Stimulated activated CD8-positive, alpha-beta memory T cell treated with anti-CD3 and anti-CD28 coated beads, Interleukin-2, amount 100 ng/mL, for 1 hour (primary cell): ENCODE measurements at places on chromosomes 13 and 19.

- no peak for DNase-seq
These were observed 13.7 kb upstream of the FCER2 start for GRCh38 chr19:7715671-7716070.

DNA sequence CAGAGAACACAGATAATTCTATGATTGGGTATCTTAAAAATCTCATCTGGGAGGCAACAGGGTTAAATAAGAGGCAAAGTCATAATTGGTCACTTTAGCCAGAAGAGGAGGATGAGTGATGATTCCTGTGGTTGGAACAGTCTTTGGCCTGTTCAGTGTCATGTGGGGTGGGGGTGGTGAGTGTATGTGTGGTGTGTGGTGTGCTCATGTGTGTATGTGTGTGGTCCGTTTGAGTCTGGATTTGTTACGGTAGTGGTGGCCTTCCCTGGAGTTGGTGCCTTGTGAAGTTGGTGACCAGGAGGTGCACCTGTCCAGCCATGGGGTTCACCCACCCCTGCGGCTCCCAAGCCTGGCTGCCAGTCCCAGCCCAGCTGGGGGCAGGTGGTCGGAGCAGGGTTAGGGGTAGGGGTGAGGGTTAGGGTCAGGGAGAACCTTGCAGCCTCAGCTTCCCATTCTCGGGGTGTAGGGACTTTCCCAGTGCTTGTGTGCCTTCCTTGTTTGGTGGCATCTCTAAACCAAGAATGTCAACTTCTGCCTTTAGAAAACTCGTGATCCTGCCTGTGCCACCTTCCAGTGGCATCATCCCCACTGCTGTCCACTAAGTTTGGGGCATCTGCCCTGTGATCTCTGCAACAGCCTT lies 97.5 kb downstream of the RAB20 start:
- no peak for DNase-seq

- DNase-seq = no peak
These were observed 24.7 kb upstream of the SPATA13 start for GRCh38 chr13:24135674-24136300.

GRCh38 chr13:35836446-35836845 lies 294.7 kb downstream of the DCLK1 start:
- DNase-seq = no peak

DNA sequence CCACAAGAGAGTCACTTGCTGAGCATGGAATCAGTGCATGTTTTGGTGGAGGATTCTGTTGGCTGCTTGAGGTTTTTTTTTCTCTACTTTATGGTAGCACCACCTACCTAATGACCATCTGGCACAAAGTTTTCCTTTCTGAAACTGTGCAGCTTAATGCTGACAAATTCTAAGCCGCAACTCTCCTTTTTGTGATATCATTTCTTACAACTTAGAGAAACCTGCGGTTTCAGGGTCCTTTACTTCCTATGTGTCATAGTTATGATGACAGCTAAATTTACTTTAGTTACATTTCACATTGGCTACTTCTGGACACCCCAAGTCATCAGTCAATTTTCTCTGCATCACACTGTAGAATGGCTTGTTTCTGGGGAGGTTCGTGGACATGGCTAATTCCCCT lies 115.4 kb upstream of the TMTC4 start:
- DNase-seq = no peak

DNA sequence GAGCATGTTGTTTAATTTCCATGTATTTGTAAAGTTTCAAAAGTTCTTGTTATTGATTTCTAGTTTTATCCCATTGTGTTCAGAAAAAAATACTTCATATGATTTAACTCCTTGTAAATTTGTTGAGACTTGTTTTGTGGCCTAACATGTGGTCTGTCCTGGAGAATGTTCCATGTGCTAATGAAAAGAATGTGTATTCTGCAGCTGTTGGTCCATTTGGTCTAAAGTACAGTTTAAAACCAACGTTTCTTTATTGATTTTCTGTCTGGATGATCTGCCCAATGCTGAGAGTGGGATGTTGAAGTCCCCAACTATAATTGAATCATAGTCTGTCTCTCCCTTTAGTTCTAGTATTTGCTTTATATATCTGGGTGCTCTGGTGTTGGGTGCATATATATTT lies 34.9 kb upstream of the TPP2 start:
- no peak for DNase-seq

GRCh38 chr19:46586294-46586693 lies 14.8 kb upstream of the CALM3 start:
- no peak for DNase-seq

- DNase-seq = no peak
These were observed 9.9 kb upstream of the MEIS3 start for GRCh38 chr19:47429140-47429793.

DNA sequence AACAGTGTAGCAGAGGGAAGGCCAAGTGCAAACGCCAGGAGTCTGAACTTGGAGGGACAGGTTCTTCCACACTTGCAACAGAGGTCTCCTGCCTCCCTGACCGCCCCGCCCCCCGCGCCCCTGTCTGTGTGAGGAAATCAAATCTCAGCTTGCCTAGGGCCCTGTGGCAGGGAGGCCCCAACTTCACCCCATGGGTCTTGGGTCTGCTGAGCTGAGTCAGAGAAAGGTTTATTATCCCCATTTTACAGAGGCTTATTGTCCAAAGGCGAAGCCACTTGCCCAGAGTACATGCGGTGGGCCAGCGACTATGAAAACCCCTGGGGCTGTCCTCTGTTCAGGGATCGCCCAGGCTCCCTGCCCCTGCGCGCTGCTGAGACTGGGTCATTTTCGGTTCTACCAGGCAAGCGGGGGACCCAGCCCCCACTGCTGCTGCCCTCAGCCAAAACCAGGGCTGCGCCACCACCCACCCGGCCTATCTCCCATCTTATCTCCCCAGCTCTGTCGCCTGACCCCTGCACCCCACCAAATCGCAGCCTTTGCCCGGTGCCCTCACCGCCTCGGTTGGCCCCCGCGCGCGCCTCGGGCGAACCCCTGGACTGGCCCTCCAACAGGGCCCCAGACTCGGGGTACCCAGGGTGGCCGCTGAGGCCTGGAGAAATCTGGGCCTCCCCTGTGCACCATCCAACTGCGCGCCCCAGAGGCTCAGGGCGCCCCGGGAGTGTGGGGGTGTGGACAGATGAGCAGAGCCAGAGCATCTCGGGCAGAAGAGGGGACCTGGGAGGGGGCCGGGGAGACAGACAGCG lies 850 bp upstream of the CERS4 start:
- DNase-seq = no peak

GRCh38 chr13:28542804-28543203 lies 47.9 kb upstream of the FLT1 start:
- DNase-seq = no peak

DNA sequence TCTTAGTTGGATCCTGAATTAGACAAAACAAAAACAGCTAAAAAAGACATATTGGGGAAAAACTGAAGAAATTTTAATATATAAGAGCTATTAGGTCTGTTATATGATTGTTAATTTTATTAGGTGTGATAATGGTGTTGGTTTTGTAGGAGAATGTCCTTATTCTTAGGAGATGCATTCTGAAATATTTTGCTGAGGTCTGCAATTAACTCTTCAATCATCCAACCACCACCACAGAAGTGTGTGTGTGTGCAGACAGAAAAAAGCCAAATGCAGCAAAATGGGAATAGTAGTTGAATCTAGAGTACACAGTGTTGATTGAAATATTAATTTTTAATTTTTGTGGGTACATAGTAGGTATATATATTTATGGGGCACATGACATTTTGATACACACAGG lies 12.1 kb upstream of the KBTBD7 start:
- DNase-seq = no peak

DNA sequence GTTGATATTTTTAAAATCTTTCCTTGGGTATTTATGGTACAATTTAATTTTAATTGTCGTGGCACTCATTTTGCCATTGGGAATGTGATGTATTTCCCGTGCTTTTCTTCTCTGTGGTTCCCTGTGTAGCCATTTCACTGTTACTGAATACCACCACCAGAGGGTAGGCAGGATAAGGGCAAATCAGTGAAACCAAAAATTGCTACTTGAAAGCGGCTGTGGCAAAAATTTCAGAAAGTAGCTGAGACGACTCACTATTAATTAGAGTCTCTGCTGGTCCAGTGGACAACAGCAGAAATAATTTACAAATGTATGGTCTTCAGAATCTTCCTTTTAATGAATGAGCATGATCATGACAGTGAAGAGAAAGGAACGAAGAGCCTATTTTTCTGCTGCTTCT lies 34.4 kb upstream of the MIR17HG start:
- no peak for DNase-seq

GRCh38 chr19:45471931-45472562 lies 4.3 kb downstream of the FOSB start:
- DNase-seq = no peak

- no peak for DNase-seq
These were observed 29.7 kb upstream of the FREM2 start for GRCh38 chr13:38657191-38657590.

DNA sequence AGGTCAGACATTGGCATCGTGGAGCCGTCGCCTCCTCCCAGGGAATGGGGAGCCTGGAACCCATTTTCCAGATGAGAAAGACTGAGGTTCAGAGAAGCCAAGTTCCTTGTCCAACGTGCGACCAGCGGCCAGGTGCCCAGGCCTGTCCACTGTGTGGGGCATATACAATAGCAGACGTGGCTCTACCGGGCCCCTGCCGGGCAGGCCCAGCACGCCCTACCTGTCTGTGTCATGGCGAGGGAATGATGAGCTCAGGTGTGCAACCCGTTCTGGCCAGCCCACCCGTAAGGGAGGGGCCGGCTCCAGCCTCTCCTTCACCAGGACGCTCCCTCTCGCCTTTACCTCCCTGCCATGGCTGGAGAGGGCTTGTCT lies 837 bp downstream of the GNA15 start:
- no peak for DNase-seq

GRCh38 chr13:27808851-27809550 lies 16.7 kb downstream of the GSX1 start:
- DNase-seq = no peak

DNA sequence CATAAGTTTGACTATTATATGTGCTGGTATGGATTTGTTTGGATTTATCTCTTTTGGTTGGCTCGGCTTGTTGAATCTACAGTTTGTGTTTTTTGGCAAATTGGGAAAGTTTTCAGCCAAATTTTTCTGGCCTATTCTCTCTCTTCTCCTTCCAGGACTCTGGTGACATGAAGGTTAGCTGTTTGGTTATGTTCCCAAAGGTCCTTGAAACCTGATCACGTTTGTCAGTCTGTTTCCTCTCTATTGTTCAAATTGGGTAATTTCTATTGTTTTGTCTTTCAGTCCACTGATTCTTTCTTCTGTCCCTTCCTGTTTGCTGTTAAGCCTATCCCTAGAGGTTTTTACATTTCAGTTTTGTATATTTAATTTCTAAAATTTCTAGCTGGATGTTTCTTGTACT lies 81.5 kb upstream of the SHISA2 start:
- no peak for DNase-seq

GRCh38 chr13:99993660-99994637 lies 12.4 kb downstream of the ZIC2 start:
- DNase-seq = no peak

DNA sequence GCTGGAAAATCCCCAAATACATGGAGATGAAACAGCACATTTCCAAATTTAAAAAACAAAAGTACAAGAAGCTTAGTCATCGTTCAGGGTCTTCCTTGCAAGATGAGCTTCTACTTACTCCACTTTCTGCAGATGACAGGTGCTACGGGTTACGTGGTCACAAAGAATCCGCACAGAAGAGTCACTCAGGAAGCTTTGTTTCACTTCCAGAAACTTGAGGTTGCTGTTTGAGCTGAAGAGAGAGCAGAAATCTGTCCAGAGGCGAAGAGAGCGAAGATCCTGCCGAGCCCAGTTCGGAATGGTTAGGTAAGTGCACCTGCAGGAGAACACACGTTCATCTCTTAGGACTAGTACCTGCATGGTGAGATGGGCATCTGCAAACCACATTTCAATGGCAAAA lies 9.4 kb downstream of the NLRP7 start:
- no peak for DNase-seq

DNA sequence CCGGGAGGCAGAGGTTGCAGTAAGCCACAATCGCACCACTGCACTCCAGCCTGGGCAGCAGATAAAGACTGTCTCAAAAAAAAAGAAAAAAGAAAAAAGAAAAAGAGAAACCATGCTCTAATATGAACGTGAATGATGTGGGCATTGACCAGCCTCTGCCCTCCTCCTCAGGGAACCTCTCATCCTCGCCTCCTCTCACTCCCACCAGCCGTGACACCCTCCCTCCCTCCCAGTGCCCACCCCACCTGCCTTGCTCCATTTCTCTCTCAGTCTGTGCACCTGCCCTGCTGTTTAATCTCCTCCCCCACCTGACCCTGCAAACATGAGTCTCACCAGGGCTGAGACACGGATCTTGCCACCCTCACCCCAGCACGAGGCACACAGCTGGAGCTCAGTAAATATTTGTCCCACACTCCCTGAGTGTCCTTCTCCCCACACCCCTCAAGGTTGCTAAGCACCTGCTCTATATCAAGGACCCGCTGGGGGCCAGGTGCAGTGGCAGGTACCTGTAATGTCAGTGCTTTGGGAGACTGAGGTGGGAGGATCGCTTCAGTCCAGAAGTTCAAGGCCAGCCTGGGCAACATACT lies 7.5 kb upstream of the BCAT2 start:
- DNase-seq = no peak

DNA sequence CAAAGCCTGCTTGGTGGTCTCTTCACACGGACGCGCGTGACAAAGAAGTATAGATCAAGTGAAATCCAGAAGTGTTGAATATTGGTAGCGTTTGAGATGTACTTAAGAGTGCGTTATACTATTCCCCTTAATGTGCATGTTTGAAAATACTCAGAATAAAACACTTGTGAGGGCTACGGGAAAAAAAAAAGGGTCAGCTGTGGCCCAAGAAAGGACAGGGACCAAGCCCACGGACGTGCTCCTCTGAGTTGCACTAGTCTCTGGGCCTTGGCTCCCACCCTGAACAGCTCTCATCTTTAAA lies 622 bp upstream of the RBM42 start:
- DNase-seq = no peak

DNA sequence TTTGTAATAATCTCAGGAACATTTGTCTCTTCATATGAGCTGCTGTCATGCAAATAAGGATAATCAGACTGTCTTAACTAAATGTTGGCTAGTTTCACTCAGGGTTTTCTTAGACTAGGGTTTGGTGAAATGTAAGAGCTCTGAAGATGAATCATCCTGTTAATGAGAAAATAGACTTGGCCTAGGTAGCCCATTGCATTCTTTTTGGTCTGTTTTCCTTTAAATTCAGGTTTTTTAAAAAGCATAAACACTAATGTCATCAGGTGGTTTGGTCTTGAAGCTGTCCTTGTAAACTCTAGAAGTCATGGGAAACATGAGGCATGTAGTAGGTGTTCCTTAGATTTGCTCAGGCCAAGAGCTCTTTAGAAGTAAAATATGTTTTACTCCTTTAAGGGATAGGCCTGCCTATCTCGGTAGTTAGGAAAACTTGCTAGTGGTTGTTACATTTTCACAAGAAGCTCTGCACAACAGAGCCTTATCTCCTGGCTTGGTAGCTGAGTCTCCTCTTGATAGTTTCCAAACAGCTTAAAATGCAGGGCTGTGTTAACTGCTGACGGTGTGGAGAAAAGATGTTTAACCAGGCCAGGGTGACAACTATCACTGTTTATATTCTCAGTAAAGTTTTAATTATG lies 62.0 kb upstream of the C1QTNF9B start:
- no peak for DNase-seq

GRCh38 chr13:32542221-32542620 lies 3.6 kb upstream of the N4BP2L2 start:
- no peak for DNase-seq

- DNase-seq = no peak
These were observed 149.6 kb downstream of the IER2 start for GRCh38 chr19:13299838-13300237.
